ENCODE measurements at places on chromosomes 7 and 10.

DNA sequence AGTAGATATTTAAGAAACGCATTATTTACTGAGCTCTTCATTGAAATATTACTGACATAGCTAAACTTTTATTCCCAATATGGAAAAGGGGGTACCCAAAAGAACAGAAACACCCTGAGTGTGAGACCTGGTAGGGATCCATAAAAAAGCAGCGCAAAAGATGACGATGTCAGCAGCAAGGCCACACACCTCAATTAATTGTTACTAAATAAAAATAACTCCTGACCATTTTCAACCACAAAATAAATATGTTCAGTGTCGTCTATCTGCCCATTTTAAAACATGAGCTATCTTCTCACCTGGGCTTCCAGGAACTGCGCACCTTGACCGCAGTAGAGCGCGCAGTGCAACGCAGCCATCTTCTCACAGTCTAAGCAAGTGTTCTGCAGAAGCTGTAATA lies 61.2 kb downstream of the GSAP start:
- DNase-seq, result no peak

DNA sequence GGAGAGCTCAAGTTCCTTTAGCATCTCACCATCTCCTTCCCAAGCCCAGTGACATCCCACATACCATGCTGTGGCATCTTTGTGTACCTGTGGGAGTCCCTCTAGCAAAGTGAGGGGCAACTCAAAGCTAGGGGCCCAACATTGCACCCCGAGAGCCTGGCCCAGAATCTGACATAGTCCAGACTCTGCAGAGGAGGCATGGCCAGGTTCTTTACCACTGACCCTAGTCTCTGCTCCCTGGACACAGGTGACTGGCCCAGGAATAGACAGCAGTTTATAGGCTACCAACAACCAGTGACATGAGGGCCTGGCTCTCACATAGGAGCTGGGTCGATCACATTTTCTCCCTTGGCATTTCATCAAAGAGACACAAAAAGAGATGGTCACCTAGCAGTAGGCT lies 444.0 kb upstream of the ZMIZ1 start:
- no peak for DNase-seq

DNA sequence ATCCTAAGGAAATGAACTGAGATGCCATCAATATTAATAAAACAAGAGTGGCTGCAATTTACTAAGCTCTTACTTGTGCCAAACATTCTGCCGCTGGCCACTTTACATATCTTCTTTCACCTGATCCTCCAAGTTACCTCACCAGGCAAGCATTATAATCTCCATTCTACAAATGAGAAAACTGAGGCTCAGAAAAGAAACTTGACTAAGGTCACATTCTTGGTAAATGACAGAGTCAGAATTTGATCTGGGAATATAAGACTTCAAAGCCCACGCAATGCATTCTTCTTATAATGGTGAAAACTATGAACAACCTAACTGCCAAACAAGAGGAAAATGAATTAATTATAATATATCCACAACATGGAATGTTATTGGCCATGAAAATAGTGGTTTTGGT lies 46.1 kb upstream of the SMNDC1 start:
- DNase-seq, result no peak

- peak; percentile 78 for DNase-seq
Observed at GRCh38 chr10:95246582-95247051, 44.2 kb downstream of the PDLIM1 start.

GRCh38 chr7:101273206-101273605 lies 28.3 kb upstream of the FIS1 start:
- DNase-seq, result no peak

- no peak for DNase-seq
Observed at GRCh38 chr10:24153537-24153936, 55.4 kb upstream of the KIAA1217 start.

- peak; percentile 43 for DNase-seq
Observed at GRCh38 chr10:90675621-90676020, 182.2 kb downstream of the HTR7 start.

- no peak for DNase-seq
Observed at GRCh38 chr7:127949769-127950222, 81.4 kb downstream of the LRRC4 start.

- DNase-seq, result no peak
Observed at GRCh38 chr10:83283151-83283550, 856.2 kb upstream of the GHITM start.

GRCh38 chr7:26438078-26438477 lies 146.4 kb downstream of the SNX10 start:
- no peak for DNase-seq

GRCh38 chr10:53135213-53135896 lies 362.8 kb upstream of the MBL2 start:
- DNase-seq, result no peak

DNA sequence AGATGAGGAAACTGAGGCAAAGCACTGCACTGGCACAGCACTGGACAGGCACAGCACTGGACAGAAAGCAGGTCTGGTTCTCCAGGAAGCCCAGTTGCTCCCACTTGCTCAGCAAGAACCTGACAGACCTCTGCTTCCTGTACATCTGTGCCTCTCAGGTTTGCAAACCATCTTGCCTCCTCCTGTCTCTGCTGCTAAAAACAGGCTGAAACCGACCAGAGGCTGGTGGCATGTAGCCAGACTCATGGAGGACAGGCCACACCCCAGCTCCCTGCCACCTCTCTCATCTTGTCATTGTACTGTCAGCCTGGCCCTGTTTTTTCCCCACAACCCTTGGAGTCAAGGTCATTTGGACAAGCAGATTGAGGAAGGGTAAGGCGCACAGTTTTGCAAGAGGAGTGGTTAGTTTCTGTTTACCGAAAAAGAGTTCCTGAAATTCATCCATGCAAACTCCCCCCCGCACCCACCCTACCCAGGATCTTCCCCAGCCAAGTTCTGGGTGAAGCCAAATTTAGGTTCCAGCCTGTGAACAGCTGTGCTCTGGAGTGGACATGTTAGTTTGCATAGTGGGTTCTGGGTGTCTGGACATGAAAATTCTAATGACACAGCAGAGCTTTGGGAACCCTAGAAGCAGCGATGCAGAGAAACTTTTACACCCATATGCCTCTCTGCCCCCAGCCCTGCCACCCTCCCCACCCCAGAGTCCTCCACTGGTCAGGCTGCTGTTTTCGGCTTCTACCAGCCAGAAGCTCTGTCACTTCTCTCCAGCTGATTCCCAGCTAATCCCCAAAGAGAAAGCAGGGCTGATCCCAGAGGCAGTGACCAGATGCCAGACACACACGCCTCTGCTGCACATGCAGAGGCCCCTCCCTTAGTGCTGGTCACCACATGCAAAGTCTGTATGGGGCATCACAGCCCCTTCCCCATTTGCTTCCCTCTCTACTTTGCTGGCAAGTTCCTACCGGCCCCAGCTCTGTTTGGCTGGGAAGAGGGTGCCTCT lies 8.5 kb upstream of the C10orf105 start:
- peak; percentile 59 for DNase-seq

GRCh38 chr10:130771491-130771946 lies 540.0 kb downstream of the TCERG1L start:
- no peak for DNase-seq

GRCh38 chr10:131838966-131839742 lies 61.7 kb upstream of the PPP2R2D start:
- DNase-seq, result no peak

DNA sequence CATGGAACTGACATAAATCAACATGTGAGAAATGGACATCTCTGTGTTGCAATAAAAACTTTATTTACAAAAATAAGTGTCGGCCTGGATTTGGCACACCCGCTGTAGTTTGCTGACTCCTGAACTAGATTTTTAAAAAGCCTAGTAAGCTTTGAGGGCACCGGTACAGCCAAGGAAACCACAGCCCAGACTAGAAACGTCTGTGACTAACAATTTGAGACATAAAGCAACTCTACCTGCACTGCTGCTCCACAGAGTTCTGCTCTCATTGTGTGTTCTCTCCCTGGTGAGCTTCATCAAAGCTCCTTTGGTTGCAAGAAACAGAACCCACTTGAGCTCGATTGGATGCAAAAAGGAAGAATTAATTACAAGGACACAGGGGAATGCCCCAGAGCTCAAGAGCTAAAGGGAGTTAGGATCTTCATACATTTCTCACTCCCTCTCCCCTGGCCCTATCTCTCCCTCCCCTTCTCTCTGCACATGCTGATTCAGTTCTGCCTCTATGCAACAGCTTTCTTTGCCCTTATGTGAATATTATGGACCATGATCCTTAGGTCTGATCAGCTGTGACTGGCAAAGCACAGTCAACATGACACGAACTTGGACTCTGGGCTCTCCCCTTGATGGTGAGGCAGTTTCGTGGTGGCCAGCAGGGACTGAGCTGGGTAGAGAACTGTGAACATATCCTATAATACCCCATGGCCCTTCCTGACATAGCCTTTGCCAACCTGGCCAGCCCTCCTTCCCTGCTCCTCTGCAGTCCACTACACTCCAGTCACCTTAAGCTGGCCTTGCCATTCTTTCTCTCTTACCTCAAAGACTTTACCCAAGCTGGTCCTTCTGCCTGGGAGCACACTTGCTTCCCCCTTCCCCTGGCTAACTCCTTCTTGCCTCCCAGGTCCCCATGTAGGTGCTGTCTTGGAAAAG lies 77.5 kb upstream of the YAE1 start:
- DNase-seq, result no peak

GRCh38 chr10:110923856-110924493 lies 4.6 kb downstream of the SHOC2 start:
- DNase-seq, result no peak

- no peak for DNase-seq
Observed at GRCh38 chr7:87155788-87156187, 3.5 kb downstream of the DMTF1 start.
